ENCODE measurements at places on chromosomes 2 and 18. TPM values are rescaled to one million over a fixed set of nuclear protein-coding genes. Genes with fewer than 3 reads are reported as not detected.

The ADRA2B gene
- total RNA-seq, result 1.1 TPM

The SCN3A gene
- total RNA-seq, result 0.83 TPM

The C2orf80 gene
- total RNA-seq, result not detected

The VWC2L gene
- total RNA-seq, result not detected

The ELOA2 gene
- not detected for total RNA-seq

The KCNE4 gene
- total RNA-seq, result 9.1 TPM

The TCF4 gene
- 86.7 TPM for total RNA-seq

The ZNF804A gene
- total RNA-seq, result 1.2 TPM

The ITPRID2 gene
- total RNA-seq, result 108 TPM

DNA sequence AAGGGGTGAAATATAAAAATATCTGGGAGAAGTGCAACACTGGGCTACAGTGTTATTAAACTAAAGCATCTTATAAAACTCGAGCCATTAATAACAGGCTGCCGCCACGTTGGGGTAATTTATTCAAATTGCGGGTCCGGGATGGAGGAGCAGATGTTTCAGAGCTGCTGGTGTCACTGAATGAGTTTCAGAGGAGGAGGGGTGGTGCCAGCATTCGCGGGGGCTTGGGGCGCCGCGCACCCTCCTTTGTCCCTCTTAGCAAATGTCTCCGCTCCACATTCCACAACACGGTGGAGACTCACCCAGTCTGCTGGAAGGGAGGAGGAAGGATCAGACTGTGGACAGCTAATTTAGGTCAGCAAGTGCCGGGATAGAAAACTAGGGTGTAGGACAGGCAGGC, 260.5 kb downstream of the CELF4 start:
- no peak for DNase-seq

DNA sequence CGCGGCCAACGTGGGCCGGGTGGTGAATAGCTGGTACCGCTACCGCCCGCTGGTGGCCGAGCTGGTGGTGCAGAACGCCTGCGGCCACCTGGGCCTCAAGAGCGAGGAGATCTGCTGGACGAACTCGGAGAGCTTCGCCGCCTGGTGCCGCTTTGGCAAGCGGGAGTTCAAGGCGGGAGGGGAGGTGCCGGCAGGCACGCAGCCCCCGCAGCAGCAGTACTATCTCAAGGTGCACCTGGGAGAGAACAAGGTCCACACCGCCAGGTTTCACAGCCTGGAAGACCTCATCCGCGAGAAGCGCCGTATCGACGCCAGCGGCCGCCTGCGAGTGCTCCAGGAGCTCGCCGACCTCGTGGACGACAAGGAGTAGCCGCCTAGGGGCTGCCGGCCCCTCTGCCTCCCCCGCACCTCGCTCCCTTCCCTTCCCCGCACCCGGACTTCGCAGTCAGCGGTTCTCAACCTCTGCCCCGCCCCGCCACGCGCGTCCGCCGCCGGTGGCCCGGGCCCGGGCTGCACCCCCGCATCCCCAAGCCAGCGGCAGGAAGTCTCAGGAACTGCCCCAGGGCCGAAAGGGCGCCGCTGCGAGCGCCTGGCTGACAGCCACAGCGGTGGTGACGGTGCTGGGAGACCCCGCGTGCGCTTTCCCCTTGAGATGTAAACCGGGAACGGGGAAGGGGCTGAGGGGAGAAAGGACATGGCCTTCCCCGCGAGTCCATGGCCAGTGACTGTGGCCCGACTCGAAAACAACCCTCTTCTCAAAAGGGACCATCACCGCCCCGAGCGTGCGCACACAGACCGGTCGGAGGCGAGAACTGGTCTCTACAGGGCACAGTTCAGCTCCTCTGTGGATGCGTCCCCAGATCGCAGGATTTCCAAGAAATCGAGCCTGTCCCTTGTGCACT, 2.2 kb downstream of the LRATD1 start:
- DNase-seq, result peak; percentile 89

GRCh38 chr18:79068341-79068936, 755 bp upstream of the ATP9B start:
- DNase-seq, result no peak

DNA sequence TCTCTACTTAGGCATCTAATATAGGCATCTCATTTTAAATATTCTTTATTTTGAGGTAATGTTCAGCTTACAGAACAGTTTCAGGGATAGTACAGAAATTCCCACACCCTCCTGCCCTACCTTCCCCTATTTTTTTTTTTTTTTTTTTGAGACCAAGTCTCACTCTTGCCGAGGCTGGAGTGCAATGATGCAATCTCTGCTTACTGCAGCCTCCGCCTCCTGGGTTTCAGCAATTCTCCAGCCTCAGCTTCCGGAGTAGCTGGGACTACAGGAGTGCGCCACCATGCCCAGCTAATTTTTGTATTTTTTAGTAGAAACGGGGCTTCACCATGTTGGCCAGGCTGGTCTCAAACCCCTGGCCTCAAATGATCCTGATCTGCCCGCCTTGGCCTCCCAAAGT, 97.6 kb downstream of the EPB41L5 start:
- no peak for DNase-seq

DNA sequence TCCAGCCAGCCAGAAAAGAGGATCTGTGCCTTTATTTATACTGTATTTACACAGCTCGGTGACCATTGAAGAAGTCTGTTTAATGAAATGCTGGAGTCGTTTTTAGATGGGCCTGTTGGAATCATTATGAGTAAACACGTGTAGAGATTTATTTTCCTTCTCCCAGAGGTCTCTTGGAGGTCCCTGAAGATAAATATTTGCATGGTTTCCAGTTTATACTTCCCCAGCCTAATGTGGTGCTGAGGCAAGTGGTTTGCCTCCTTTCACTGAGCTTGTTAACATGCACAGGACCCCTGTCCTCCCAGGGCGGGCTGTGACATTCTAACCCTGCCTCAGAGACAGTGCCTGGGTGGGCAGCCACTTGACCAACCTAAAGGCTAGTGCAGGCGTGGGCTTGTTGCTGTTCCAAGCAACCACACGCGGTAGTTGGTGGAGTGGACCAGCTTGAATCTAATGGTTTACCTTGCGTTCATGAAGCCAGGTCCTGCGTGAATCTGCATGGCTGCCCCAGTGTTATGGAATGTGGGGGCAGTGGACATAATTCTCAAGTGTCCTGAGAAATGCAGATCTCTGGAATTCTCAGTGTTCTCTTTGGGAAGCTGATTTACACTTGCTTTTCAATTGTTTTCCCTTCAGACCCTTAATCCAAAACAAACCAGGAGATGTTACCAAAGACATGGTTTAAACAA, 130.2 kb upstream of the DLX2 start:
- no peak for DNase-seq

DNA sequence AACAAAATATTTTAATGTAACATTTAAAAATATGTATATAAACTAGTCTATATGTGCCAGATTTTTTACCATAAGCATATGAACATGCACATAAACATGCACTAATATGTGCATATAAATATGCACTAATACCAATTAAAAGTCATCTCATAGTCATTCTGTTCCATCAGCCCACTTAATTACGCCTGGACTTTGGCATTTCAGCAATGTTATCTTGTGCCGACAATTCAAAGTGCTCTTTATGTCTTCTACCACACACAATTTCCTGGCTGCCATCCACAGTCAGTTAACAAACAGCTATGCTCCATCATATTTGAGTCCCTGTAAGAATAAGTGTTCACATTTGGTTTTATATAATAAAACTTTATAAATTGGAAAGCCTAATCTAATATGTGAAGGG, 92.6 kb upstream of the TSPYL6 start:
- no peak for DNase-seq

DNA sequence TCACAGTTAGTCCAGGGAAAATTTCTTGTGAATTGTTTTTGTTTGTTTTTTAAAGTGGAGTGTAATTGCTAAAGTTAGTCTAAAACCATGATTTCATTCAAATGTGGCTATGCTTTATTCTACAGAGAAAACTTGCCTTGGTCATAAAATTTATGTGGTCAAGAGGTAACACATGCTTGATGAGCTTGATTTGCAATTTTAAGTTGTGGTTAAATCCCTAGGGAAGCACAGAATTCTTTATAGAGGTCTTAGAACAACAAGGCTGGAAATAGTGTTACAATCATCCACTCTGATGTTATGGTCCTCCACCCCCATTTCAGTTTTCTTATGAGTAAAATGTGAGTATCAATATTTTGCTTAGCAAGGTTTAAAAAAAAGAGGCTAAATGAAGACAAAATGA, 359.6 kb downstream of the NRXN1 start:
- no peak for DNase-seq

DNA sequence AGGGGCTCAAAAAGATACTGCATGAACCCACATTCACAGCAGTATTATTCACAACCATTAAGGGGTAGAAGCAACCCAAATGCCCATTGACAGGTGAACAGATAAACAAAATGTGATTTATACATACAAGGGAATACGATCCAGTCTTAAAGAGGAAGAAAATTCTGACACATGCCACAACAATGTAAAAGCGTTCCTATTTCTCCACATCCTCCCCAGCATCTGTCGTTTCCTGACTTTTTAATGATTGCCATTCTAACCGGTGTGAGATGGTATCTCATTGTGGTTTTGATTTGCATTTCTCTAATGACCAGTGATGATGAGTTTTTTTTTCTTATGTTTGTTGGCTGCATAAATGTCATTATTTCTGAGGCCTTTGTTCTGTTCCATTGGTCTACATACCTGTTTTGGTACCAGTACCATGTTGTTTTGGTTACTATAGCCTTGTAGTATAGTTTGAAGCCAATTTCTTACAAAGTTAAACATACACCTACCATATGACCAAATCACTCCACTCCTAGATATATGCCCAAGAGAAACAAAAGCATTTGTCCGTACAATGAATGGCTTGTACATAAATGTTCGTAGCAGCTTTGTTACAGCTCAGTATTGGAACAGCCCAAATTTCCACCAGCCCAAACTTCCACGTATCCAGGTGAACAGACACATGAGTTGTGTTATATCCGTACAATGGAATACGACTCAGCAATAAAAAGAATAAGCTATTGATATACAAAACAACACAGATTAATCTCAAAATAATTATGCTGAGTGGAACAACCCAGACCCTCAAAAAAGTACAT, 85.1 kb downstream of the TMEM131 start:
- DNase-seq, result no peak

GRCh38 chr2:171630812-171631626, 56.2 kb upstream of the DYNC1I2 start:
- no peak for DNase-seq

GRCh38 chr18:56563568-56563967, 74.8 kb downstream of the TXNL1 start:
- no peak for DNase-seq

DNA sequence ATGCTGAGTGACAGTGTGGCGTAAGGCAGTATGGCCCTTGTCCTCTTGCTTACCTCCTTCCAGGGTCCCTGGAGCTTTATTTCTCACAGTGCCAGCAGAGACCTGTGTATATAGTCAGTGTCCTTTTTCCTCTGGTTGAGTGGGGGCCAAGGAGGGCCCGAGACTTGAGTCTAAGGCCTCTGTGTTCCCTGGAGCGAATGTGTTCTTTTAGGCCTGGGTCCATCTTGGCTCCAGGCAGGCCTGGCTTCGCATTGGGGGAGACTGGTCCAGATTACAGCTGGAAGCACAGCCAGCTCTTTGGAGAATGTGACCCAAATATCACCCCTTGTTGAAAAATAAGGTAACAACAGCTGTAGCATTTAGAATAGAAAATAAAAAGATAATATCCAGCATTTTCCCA, 5.0 kb downstream of the VAMP5 start:
- no peak for DNase-seq

GRCh38 chr2:110802208-110802932, 70.0 kb downstream of the ACOXL start:
- no peak for DNase-seq

DNA sequence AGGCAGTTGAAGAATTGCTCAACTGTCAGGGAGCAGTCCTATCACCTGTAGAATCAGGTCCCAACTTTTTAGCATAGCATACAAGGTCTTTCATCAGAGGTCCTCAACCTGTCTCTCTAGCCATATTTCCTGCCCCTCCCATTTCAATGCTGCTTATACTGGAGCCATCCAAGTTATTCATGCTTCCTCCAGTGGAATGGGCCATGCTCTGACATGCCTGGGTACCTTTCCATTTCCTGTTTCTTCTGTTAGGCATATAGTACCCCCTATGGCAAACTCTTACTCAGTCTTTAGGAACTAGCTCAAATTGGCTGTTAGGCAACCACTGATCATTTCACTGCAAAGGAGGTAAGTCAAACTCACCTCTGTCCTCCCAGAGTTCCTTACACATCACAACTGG, 51.0 kb upstream of the ABCA12 start:
- DNase-seq, result no peak

DNA sequence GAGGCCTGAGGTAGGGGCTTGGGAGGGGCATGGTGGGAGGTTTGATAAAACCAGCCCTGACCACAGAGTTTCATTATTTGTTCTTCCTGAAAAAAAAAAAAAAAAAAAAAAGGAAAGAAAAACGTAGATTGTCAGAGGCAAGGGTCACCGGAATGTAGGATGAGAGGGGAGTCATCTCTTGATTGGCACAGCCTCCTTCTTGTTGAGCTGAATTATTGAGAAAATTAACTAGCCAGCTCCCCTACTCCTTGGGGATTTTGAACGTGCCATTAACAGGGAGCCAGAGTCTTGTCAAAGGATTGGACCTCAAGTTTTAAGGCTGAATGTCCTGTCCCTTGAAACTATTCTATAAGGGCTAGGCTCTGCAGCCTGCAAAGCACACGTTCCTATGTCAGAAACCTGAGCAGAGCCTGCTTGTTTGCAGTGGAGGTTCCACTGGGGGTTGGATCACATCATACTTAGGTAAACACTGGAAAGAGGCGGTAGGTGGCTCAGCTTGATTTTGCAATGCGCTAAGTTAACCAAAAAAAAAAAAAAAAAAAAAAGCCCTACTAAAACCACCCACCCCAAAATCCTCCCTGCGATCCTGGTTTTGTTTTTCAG, 2.3 kb downstream of the INHBB start:
- no peak for DNase-seq

DNA sequence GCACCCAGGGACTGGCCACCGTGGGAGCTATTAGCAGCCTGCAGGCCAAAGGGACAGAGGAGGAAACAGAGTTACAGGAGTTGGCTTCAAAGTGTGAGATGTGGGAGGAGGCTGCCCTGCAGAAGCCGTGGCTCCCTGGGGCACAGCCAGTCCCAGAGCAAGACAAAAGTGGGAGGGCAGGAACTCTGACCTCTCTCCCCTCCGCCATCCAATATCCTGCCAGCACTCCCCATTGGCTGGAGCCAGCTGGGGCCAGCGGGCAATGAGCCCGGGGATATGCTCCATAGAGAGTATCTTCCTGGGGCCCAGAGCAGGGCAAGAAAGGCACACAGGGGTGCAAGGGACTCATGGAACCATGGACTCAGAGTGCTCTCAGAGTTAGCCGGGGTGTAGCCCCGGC, 143.1 kb downstream of the INHBB start:
- no peak for DNase-seq

DNA sequence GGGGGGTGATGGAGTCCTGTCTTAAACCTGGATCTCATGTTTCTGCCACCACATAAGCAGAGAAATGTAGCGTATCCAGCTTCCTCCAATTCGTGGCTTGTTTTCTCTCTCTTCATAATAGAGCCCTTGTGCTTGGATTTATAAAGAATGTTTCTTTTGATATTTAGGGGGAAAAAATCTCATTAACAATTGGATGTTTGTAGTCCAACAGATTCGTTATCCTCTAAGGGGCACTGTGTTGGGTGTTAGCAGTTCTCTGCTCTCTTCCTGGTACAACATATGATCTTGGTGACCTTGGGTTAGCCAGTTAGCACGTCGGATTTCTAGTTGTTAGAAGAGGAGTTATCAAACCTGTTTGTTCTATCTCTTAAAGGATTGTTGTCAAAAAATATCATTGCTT, 127.8 kb downstream of the FMNL2 start:
- no peak for DNase-seq

- DNase-seq, result no peak
Measured at GRCh38 chr2:44886414-44886813, 55.1 kb upstream of the SIX3 start.

All from ureter (tissue), 1 donor.